Suprapubic skin (tissue), 4 donors: ENCODE measurements at places on chromosomes 13 and 19. TPM values are rescaled to one million over a fixed set of nuclear protein-coding genes. Genes with fewer than 3 reads are reported as not detected.

AKT2 gene
- 81.4 TPM for total RNA-seq

SYNGR4 gene
- not detected for total RNA-seq

OSCAR gene
- 1.2 TPM for total RNA-seq

SHC2 gene
- 16.3 TPM for total RNA-seq

GRCh38 chr19:2043961-2044708, 6.9 kb downstream of the MKNK2 start:
- peak; percentile 72 for DNase-seq

DNA sequence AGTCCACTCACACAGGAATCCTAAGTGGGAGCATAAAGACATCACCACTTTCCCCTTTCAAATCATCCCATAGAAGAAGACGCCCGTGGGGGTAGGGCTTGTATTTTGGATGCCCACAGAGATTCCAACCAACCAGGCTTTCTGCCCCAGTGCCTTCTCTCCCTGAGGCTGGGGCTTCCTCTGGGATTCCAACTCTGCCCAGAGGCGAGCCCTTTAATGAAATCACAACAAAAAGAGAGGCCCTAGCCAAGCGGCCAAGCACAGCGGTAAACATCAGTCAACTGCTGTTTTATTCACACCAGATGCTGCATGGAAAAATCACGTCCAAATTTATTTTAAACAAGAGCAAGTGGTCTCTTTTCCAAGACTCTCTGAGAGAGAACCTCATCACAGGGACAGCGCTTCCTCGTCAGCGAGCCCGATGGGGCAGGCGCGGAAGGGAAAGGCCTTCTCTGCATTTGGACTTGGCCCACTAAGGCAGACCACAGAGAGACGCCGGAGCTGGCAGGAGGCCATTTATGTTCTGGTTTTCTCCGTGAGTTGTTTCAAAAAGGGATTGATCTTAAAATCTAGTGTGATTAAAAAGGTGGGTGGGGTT, 31.5 kb downstream of the ADPRHL1 start:
- no peak for DNase-seq

DNA sequence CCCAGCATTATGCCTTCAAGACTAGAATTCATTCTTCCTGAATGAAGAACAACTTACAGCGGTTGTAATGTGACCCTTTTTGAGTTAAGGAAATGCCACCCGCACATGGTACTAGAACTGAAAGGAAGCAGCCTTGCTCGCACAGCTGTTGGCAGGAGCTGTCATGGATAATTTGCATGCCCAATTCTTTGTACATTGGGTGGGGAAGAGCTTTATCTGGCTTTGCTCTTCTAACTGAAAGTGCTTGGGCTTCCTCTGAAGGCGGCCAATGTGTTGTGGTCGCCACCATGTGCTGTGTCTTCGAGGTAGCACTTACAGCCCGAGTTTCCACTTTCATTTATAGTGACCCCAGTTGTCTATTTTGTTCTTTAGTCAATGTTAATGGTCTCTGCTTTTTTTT, 3.4 kb downstream of the CCNE1 start:
- no peak for DNase-seq

GRCh38 chr19:14476673-14477401, 1.7 kb upstream of the PTGER1 start:
- DNase-seq: no peak

- no peak for DNase-seq
Observed at GRCh38 chr19:9721861-9722260, 46.7 kb downstream of the ZNF846 start.

DNA sequence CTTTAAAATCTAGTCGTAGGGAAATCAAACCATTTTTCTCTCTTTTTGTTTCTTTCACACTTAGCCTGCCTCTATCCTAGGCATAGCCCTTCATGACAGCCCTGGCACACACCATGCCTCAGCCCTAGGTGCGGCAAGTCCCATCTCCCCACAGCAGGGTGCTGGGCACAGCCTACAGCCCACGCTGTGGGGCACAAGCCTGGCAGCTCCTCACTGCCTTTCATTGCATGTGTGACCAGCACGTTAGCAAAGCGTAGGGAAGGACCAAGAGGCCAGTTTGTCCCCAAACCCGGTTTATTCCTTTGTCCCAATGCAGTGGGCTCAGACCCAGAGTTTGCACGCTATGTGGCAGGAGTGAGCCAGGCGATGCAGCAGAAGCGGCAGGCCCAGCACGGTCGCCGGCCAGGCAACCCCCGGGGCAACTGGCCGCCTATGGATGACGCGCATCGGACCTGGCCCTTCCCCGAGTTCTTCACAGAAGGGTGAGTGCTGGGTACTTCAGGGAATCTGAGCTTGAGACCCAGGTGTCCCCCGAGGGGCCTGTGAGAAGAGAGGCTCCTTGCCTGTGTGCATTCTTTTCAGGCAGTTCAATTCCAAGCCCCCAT, 17.3 kb upstream of the GPI start:
- no peak for DNase-seq
